Activated CD8-positive, alpha-beta memory T cell treated with anti-CD3 and anti-CD28 coated beads, Interleukin-2, amount 10 ng/mL, durations not matched to agents 7 days and 5 days (primary cell): ENCODE measurements at places on chromosomes 1 and 21. TPM values are rescaled to one million over a fixed set of nuclear protein-coding genes. Genes with fewer than 3 reads are reported as not detected.
A peak's percentile ranks its signal among the peaks of the same experiment; 100 is the strongest.

DNA sequence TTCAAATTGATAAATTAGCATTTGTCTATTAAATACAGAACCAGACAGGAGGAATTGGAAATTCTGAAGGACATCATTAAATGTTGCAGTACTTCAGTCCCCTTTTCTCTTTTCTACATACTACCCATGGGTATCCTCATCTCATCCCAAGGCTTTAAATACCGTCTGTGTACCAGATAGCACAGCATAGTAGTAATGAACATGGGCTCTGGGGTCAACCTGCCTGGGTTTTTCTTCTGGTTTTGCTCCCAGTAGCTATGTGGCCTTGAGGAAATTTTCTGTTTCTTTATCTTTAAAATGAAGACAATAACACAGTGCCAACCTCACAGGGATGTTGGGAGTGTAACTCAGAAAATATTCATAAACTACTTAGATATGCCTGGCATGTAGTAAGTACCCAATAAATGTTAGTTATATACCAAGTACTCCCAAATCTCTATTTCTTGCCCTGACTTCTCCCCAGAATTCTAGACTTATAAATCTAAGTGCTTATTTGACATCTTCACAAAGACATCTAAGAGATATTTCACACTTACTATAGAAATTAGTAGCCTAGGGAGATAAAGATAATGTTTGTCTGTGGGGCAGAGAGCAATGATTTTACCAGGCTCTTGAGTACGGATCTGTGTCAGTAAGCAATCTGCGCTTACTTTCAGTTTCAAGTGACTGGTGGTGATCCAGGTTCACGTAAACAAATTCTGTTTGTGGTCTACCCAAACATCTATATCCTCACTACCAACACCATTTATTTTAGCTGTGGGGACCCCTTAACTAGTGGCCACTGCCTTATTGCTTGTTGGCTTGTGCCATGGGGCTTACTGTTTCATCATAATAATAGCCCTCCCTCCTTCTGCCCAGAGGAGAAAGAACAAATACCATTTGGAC lies 37.3 kb downstream of the VANGL2 start:
- peak; percentile 68 for DNase-seq

DNA sequence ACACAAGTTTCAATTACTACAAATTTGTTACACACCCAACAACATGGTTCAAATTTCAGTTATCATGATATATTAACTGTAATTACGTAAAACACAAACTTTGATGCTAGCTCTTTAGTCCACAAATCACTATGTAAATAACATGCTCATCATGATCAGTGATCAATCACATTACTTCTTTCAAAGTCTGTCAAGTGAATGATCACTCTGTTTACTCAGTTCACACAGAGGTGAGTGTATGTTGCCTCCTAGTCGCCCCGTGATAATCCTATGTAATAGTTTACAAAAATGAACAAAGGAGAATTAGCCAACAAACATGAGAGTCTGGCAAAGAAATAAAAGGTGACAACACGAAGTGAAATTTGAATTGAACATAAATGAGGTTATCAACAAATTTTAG lies 14.3 kb downstream of the EDEM3 start:
- DNase-seq = no peak

GRCh38 chr1:202590975-202591411 lies 119.3 kb downstream of the SYT2 start:
- DNase-seq = no peak

DNA sequence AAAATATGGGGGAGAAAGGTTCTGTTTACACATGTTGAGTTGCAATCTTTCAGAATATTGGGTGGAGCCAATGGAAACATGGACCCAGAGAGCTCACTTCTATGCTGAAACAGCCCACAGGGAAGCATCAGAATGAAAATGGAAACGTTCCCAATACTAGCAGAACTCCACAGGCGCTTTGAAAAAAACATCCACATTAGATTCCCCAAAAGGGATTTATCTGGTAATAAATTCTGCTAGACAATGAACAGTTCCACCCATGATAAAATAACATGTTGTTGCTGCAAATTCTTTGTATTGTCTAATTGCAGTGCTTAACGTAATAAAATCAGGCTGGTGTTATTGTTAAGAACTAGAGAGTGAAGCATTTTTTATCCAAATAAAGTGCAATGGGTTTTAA lies 197.0 kb downstream of the GABPA start:
- no peak for DNase-seq

GRCh38 chr1:87305762-87306161 lies 22.9 kb upstream of the LMO4 start:
- no peak for DNase-seq

GRCh38 chr1:53315046-53315445 lies 12.8 kb downstream of the LRP8 start:
- DNase-seq = no peak

The PDZK1 gene
- total RNA-seq = not detected

The GJB5 gene
- total RNA-seq = not detected

The NOC2L gene
- total RNA-seq = 68.9 TPM

GRCh38 chr1:217273866-217274265 lies 357.0 kb downstream of the GPATCH2 start:
- DNase-seq = no peak

DNA sequence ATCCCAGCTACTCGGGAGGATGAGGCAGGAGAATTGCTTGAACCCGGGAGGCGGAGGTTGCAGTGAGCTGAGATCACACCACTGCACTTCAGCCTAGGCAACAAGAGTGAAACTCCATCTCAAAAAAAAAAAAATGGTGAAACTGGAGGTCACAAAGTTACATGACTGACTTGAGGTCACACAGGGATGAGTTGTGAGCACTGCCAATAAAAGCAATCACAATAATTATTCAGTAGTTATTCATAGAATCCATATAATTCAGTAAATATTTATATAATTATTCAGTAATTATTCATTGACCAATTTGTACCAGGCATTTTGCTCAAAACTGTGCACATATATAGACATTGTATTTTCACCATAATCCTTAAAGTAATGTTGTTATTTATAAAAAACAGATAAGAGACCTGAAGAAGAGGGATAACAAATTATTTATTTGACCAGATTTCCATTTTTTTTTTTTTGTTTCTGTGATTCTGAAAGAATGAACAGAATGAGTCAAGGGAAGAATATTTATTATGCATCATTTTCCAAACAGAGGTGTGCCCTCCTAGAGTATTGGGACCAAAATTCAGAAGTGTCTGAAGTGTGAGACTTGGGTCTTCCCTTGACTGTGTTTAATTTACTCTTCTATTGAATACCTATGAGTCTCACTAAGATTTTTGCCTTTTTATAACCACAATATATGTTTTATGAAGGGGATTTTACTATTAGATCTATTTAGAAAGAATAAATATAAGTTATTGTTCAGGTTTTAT lies 43.0 kb downstream of the PRKAB2 start:
- no peak for DNase-seq
